Bronchial epithelial cell (primary cell): ENCODE measurements at places on chromosomes 1 and 21. TPM values are rescaled to one million over a fixed set of nuclear protein-coding genes. Genes with fewer than 3 reads are reported as not detected.

GRCh38 chr21:39373634-39374033, 24.7 kb upstream of the HMGN1 start:
- peak; percentile 51 for DNase-seq

- no peak for DNase-seq
These were observed 14.2 kb upstream of the ADORA3 start for GRCh38 chr1:111517469-111518225.

- DNase-seq = no peak
These were observed at the start of gene FCRL4 for GRCh38 chr1:157597959-157598667. Gene FCRL4 (minus strand): TSS chr1:157598085. CDS start chr1:157597944, 141 bp downstream.

DNA sequence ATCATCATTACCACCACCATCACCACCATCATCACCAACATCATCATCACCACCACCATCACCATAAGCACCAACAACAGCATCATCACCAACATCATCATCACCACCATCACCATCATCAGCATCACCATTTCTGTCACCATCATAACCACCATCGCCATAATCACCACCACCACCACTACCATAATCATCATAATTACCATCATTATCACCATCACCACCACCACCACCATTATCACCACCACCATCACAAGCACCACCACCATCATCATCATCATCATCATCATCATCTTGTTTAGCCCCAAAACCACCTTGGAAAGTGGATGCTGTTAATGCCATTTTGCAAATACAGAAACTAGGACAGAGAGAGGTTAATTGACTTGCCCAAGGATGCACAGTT, 22.5 kb downstream of the CAMK2N1 start:
- no peak for DNase-seq

DNA sequence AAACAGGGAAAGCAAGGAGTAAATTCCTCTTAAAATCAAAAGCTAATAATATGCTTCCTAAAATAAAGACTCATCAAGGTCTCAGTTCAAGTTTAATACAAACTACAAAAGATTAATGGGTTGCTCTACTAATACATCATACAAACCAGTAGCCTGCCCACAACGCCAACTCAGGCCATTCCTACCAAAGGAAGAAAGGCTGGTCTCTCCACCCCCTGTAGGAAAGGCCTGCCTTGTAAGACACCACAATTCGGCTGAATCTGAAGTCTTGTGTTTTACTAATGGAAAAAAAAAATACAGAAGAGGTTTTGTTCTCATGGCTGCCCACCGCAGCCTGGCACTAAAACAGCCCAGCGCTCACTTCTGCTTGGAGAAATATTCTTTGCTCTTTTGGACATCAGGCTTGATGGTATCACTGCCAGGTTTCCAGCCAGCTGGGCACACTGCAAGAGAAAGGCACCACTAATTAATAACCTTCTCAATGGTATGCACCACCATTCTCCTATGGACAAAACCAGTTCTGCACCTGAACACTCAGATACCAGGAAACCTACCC, 10.6 kb downstream of the PRDX1 start:
- DNase-seq = no peak

GRCh38 chr1:79726321-79726720, 719.8 kb upstream of the ADGRL4 start:
- DNase-seq = no peak

The C1orf94 gene
- total RNA-seq = not detected in 2 replicates
